ENCODE measurements at places on chromosomes 13 and 19.
A peak's percentile ranks its signal among the peaks of the same experiment; 100 is the strongest.

DNA sequence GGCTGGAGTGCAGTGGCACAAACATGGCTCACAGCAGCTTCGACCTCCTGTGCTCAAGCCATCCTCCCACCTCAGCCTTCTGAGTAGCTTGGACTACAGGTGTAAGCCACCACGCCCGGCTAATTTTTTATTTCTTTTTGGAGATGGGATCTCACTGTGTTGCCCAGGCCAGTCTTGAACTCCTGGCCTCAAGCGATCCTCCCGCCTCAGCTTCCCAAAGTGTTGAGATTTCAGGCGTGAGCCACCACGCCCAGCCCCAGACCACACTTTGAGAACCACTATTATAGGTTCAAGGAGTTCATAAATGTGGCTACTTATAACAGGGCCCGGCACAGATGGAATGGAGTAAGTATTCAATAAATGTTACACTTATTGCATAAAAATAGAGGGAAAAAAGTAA is 3.3 kb upstream of the SCN1B start:
- DNase-seq = no peak

- DNase-seq = no peak
These were observed 8.1 kb downstream of the PTGIR start for GRCh38 chr19:46616631-46617322.

DNA sequence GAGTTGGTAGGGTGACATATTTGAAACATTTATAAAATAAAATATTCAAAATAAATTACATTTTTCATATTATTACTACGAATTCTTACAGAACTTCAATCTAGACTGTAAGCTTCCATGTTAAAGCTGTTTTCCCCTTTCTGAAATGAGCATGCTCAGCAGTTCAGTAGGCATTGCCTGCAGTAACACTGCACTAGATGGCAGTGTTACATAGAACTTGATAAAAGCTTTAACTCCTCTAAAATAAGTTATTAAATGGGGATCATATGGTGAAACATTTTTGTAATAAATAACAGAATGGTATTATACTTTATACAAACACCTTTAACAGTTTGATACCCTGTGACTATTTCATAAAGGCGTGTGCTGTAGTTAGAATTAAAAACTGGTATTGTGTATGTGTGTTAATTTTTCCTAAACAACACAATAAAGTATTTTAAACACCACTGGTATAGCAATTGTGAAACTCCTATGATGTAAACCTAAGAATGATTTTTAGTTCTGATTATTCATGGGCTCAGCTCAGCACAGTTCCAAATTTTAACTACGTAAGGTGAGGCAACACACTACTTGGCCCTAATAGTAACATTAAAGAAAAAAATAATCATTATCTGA is 11.6 kb upstream of the GPR18 start:
- DNase-seq = peak; percentile 37

DNA sequence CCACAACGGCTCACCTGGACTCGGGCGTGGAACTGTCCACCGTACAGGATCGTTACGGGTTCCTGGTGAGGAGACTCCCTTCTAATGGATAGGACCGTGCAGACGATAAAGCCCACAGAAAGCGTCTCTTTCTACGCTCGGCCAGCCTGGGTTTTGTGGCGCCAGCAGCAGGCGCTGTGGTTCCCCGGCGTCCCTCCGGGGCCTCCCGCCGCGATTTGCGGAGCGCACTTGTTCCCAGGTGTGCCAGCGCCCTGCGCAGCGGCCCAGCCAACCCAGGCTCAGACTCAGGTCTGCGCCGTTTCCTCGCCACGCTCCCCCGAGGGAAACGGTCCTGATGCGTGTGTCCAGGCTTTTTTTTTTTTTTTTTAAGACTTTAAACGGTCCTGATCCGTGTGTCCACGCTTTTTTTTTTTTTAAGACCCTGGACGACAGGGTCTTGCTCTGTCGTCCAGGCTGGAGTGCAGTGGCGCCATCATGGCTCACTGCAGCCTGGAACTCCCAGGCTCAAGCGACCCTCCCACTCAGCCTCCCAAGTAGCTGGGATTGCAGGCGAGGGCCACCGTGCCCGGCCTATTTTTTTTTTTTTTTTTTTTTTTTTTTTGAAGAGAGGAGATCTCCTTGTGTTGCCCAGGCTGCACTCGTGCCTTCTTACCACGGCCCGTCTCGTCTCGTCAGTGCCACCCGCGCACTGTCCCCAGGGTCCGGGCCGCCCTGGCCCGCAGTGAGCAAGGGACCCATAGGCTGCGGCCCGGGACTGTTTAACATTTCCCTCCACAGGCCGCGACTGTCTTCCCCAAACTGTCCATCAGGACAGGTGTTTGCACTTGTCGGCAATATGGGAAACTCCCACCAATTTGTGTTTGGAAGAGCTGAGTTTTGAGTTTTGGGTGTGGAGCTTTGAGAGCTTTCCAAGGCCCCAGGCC is 23.8 kb downstream of the GJA3 start:
- no peak for DNase-seq

GRCh38 chr13:111401151-111401550 is 80.7 kb downstream of the TEX29 start:
- DNase-seq = no peak

DNA sequence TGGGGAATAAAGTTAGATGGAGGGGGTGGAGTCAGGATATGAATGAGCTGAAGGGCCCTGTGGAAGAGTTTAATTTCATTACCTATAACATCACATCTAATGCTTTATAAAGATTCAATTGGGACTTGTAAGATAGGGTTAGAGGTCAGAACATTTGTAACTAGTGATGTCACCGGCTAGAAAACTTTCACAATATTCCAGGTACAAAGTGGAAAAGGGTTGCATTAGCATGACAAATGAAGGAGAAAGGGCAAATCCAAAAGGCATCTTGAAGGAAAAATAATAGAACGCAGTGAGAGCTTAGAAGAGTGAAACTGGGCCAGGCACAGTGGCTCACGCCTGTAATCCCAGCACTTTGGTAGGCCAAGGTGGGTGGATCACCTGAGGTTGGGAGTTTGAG is 7.6 kb downstream of the MBNL2 start:
- DNase-seq = no peak

DNA sequence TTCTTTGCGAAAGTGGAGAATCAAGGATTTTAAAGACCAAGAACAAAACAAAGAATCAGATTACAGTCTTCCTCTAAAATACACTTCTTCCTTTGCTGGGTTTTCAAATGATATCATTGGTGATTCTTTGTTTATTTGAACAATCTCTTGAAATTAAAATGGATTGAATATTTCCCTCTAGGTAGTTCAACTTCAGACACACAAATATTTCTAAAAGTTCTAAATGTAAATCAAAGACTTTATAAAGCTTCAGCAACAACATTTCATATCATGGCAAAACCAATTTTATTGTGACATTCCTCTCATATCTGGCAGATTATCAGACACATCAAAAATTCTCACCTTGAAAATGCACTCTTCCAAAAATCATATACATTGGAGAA is 13.0 kb downstream of the ZIC2 start:
- no peak for DNase-seq

DNA sequence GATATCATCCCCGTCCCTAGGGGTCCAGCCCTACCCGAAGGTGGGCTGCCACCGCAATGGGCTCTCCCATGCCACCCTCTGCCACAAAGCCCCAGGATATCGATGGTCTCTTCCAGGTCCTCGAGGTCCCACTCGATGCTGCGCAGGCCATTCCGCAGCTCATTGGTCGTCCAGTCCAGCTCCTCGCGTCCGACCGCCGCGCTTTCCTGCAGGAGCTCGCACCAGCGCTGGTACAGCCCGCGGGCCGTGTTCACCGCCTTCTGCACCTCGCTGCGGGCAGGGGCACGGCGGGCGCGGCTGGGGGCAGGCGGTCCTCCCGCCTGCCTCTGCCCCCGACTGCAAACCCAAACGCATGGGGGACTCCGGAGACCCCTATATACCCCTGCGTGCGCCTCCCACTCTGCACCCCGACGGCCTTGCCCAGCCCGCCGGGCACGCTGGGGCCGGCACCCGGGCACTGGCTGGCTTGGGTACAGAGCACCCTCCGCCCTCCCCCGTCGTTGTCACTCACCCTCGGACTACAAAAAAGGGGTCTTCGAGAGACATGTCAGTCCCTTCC is 468 bp downstream of the STX10 start:
- DNase-seq = peak; percentile 54
